ENCODE measurements at places on chromosomes 11 and 22. TPM values are rescaled to one million over a fixed set of nuclear protein-coding genes. Genes with fewer than 3 reads are reported as not detected.

Gene KCNJ5
- total RNA-seq: 1.5 TPM

Gene TPBGL
- total RNA-seq: 15.4 TPM

Gene PNPLA5
- total RNA-seq: not detected

- DNase-seq: no peak
These were observed 13.3 kb downstream of the ROBO4 start for GRCh38 chr11:124884340-124884739.

DNA sequence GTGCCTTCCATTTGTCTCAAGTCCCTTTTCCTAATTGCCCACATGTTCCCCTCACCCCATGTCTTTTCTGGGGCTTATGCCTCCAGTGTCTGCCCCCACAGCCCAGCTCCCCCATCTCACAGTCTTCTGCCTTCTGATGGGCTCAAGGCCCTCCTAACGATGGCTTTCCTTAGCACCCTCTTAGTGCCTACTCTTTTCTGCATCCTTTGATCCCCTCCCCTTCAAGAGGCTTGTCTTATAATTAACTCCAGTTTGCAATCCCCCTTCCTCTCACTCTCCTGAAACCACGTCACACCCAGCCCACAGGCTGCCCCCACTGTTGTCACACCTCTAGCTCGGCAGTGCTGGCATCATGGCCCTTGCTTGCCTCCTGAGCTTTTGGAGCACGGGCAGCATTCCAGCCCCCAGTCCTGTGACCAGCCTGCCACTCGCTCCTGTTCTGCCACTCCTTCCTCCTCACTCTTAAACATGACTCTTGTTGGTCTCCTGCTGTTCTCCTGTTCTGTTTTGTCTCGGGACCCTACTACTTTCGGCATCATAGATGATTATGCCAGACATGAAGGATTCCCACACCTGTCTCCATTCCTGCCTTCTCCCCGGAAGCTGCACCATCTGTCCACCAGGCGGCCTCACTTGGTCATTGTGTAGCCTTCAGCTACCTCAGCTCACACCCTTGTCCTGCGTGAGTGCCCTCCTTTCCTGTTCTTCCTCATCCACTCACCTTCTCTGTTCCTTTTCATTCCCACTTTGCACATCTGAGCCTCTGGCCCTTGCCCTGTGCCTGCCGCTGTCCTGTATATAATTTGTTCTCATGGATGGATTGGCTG is 26.1 kb downstream of the UBE2L3 start:
- DNase-seq: no peak

- DNase-seq: peak; percentile 75
These were observed at the start of gene CHADL for GRCh38 chr22:41240377-41241132. TSS of gene CHADL (minus strand) at chr22:41240931. CDS start at chr22:41240881, 50 bp downstream.

DNA sequence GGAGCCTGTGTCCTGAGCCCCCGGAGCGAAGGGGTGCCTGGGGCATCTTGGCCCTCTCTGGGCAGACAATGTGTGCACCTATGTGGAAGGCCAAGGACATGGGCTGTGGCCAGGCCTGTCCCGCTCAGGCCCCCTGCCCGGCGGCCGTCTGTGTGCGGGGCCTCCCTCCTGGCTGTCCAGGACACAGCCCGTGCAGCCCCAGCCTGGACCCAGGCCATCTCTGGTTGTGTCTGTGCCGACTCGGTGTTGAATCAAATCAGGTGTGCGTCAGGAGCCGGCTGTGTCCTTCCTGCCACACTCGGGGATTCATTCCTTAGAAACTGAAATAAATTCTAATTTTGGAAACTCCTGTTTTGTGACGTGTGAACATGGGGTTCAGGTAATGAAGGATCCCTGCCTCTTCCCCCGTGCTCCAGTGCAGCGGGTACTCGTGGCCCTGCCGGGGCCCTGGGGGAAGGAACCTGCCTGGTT is 1.5 kb upstream of the SELENOO start:
- no peak for DNase-seq

- peak; percentile 58 for DNase-seq
These were observed 107.4 kb downstream of the ZBTB16 start for GRCh38 chr11:114166897-114167323.

DNA sequence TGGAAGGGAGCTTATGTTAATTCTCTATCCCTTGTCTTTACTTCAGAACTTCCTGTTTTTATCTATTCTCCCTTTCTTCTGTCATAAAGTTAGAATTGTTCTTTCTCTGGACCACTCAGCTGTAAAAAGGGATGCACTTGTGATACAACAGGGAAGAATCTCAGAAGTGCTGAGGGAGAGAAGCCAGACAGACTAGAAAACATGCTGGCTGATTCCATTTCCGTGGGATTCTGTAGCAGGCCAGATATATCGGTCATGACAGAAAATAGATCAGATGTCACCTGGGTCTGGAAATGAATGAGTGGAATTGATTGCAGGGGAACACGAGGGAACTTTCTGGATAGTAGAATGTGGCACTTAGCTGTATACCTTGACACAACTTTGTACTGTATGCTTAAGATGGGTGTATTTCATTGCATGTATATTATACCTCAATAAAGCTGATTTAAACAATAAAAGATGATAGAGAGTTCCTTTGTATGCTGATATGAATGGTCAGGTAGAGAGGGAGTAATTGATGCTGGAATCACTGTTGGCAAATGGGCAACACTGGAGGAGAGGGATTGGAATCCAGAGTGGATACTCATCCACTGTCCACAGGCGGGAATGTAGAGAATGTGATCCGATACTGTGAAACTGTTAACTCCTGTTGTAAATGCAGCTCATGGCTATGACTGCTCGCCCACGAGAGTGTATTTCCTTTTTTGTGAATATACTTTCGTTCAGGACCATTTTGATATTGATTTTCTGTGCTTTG is 59.6 kb downstream of the ATXN10 start:
- DNase-seq: no peak

- peak; percentile 52 for DNase-seq
These were observed 8.2 kb upstream of the TBC1D22A start for GRCh38 chr22:46754110-46754799.

GRCh38 chr11:102559839-102560238 is 29.3 kb upstream of the MMP7 start:
- no peak for DNase-seq

GRCh38 chr22:37218771-37219411 is 6.6 kb upstream of the SSTR3 start:
- DNase-seq: no peak

GRCh38 chr11:17604201-17604914 is 57.3 kb downstream of the OTOG start:
- DNase-seq: no peak

GRCh38 chr11:59025097-59025496 is 61.0 kb upstream of the GLYATL1B start:
- no peak for DNase-seq

DNA sequence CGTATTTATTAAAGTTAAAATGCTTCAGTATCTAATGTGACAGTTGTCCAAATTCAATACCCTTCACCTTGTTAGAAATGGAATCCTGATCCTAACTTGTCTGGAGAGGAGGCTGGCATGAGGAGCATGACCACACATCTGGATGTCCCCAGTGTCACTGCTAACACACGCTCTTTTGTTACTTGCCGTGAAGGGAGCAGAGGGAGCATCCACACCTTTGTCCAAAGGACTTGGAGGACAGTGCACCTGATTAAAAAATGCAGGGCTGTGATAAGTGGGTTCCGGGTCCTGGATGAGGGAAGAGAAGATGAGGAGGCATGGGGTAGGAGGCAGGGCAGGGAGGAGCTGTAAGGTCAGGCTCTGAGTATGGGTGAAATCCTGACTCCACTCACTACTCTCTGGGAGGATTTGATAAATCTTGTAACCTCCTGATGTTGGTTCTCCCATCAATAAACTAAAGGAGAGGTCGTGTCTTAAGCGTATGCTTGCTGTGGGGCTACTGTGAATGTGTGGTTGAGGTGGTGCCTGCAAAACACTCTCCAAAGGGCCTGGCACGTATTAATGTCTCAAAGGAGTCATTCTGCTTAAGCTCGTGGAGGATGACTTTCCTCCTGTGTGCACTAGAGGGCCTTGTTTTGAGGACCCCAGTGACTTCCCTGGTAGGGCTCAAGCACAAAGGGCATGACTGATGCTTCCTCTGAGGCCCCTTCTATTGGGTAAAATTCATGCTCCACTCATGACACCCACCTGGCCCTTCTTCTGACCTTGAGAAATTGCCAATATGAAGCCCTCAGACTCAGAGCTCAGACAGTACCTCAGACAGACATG is 16.8 kb upstream of the IGLL5 start:
- DNase-seq: no peak

DNA sequence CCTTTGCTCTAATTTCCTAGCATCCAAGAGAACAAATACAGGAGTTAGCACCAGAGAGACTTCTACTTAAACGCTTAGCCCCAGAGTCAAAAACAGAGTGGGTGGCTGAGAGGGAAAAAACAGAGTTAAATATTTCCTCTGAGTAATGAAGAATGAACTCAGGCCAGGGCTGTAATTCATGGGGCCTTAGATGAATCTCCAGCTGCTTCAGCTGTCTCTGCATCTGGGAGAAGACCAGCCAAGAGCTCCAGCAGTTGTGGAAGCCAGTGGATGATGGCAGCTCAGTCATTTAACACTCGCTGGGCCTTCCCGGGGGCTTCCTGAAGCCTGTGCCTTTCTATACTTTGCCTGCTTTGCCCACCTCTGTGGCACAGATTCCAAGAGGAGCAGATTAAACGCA is 5.7 kb upstream of the ADAMTS15 start:
- no peak for DNase-seq

- DNase-seq: peak; percentile 39
These were observed 18.7 kb downstream of the TMPRSS13 start for GRCh38 chr11:117910525-117910924.

DNA sequence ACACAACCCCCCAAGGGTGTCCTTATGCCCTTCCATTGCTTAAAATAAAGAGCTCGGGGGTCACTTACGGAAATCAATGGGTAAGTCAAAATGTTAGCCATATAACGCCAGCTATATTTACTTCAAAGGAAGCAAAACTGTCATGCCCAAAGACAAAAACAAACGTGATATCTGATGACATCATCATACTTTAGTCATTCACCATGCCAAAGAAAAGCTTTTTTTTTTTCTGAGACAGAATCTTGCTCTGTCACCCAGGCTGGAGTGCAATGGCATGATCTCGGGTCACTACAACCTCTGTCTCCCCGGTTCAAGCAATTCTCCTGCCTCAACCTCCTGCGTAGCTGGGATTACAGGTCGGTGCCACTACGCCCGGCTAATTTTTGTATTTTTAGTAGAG is 47.7 kb upstream of the SC5D start:
- DNase-seq: no peak
